ENCODE measurements at places on chromosomes 13 and 19.

DNA sequence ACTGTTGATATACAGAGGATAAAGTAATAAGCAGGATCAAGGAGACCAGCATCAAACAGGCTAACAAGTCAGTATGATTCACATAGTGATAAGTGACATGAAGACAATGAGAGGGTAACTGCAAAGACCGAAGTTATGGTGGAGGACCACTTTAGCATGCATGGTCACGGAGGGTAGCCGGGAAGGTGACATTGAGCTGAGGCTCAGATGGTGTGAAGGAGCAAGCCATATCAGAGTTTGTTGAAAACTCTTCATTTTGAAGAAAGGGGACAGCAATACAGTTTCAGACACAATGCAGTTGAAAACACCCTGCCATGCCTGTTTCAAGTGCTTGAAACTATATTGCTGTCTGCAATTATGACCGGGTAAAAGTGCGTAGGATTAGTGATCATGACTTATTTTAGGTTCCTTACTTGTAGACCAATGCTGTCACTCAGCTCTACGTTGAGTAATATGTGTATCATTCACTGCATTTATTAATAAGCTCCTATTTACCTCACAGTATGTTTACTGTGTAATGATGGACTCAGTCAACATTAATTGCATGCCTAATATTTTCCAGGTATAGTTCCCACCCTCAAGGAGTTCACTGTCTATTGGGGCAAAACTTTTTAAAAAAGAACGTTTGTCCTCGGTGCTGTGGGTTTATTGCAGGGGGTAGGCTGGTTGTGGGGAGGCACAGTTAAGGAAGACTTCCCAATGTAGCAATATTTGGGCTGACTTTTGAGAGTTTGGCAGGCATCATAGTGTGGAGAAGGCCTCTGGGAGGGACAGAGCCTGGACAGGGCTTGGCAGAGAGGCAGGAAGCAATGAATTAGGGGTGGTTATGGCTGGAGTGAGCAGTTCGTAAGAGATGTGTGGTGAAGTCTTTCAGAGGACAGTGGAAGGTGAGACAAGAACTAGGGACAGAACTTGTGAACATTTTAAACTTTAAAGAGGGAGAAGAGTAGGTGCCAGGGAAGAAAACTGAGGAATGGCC is 3.2 kb downstream of the UBAC2 start:
- DNase-seq, result no peak

DNA sequence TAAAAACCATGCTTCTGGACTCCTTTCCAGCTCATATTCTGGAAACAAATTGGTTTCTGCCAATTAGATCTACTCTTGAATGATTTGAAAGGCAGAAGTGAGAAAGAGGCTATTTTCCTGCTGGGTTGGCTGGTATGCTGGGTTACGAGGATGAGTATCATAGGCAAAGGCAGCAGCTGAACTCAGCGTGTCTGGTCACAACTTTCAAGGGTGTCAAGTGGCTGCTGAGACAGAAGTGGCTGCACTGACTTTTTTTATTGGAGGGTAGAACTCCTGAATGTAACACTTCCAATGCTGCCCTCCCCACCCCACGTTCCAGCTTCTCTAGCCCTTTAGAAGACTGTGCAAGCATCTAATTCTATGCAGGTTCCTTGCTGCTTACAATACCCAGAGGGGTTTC is 8.3 kb upstream of the DZIP1 start:
- DNase-seq, result no peak

GRCh38 chr19:23539499-23539898 is 144.2 kb upstream of the ZNF91 start:
- no peak for DNase-seq

DNA sequence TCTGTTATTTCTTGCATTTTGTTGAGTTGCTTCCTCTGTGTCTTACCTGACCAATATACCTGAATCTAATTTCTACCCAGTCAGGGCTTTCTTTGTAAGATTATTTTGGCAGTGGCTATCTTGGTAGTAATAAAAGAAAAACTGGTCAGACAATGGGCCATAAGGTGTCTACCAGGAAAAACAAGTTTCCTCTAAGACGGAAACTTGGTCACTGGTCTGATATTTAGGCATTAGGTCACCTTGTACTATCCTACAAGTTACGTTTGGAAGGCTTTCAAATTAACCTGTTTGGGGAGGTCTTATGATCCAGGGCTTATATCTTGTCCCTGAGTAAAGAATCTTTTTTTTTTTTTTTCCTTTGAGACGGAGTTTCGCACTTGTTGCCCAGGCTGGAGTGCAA is 9.2 kb downstream of the ZNF823 start:
- no peak for DNase-seq

DNA sequence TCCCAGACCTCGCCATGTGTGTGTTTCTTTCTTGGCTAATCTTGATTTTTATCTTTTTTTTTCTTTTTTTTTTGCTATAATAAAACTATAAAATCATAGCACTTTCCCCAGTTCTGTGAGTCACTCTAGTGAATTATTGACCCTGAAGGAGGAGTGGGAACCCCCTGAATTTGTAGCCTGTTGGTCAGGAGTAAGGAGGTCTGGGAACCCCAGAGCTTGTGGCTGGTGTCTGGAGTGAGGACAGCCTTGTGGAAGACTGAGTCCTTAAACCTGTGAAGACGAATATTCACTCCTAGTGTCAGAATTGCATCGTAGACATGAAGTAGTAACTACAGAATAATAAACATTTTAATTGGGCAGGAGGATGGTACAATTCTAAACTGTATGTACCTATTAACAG is 7.4 kb downstream of the EID2B start:
- no peak for DNase-seq

DNA sequence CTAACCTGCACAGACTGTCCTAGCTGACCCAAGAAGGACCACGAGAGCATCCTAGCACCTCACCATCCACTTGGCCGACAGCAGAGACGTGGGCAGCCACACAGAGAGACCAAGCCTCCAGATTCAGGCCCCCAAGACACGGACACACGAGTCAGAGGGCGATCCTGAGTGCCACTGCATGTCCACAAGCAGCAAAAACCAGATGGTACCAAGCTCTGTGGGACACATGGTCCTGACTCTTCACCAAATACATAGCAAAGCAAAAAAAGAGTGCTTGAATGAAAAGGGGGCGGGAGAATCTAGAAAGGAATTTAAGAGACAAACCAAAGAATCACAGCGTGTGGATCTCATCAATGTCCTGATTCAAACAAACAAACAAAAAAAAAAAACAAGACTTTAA is 45.2 kb downstream of the MLLT1 start:
- no peak for DNase-seq

DNA sequence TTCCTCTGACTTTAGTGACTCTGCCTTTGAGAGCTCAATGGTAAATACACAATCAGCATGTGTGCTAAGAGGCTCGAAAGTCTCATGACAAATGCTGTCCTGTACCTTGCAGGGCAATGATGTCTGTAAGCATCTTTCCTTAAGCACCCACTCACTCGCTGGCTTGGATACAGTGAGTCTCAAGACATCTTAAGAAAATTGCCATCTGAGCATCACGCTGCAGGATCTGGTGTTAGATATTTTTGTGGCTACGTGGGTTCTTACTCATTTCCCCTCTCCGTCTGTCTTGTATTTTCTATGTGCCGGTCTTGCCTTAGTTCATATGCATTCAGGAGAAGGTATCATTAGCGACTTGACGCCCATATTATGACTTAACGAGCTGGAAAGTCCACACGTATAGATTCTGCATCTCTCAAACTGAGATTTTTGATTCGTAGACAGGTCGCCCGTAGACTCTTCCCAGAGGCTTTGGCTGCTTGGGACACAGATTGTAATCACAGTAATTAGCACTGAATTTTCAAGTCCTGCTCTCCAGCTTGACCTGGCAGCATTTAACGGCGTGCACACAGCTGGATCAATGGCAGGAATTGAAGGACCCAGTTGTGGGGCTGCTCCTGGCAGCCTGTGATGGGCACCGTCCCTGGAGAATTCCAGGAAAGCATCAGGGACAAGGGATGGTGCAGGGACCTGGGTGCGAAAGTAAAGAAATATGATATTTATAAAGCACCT is 231.2 kb downstream of the ZIC5 start:
- no peak for DNase-seq

DNA sequence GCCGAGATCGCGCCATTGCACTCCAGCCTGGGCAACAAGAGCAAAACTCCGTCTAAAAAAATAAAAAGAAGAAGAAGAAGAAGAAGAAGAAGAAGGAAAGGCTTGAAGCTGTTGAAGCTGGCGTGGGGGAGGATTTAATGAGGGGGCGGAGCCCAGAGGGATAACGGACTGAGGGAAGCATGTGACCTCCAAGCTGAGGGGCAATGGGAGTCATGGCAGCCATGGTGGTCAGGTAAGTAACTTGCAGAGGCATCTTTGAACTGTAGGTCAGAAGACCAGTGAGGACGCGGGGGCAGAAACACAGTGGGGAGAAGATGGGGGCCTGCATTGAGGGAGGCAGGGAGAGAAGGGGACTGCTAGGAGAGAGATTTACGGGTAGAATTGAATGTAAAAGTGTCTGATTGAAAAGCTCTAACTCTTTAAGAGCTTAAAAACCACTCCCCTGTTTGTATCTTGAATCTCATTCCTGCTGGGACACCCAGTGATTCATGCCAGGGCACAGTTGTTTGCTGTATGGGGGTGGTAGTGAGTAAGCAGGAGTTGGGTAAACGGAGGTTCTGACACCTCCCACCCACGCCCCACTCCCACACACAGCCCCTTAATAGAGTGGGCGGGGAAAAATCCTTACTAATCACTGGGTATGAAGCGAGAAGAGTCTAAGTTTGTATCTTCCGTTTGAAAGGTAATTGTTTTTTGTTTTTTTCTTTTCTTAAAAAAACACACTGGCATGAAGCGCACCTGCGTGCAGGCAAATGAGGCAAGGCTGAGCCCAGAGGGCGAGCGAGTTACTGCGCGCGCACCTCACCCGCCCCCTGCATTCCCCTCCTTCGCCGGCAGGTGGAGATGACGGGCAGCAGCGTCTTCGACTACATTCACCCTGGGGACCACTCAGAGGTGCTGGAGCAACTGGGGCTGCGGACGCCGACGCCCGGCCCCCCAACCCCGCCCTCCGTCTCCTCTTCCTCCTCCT is 13.0 kb downstream of the TMEM160 start:
- DNase-seq, result peak; percentile 84

- no peak for DNase-seq
Observed at GRCh38 chr13:104043184-104043583, 977.0 kb upstream of the SLC10A2 start.

GRCh38 chr19:44026622-44027021 is 1.4 kb downstream of the ZNF222 start:
- DNase-seq, result no peak

GRCh38 chr13:101425623-101426022 is 9.3 kb upstream of the NALCN start:
- DNase-seq, result no peak

- DNase-seq, result no peak
Observed at GRCh38 chr13:110702089-110702488, 3.8 kb downstream of the CARS2 start.
